ENCODE measurements at places on chromosomes 5 and 9.

GRCh38 chr5:61931236-61931635 is 374.8 kb upstream of the KIF2A start:
- no peak for DNase-seq

GRCh38 chr9:37575921-37576721 is at the start of gene FBXO10:
FBXO10 (minus strand) TSS chr9:37576380; CDS start chr9:37541768, 34,612 bp downstream.
- peak; percentile 73 for DNase-seq

- no peak for DNase-seq
Observed at GRCh38 chr9:80881940-80882339, 807.4 kb downstream of the TLE1 start.

- DNase-seq: no peak
Observed at GRCh38 chr9:91162311-91162710, 199.4 kb downstream of the AUH start.

DNA sequence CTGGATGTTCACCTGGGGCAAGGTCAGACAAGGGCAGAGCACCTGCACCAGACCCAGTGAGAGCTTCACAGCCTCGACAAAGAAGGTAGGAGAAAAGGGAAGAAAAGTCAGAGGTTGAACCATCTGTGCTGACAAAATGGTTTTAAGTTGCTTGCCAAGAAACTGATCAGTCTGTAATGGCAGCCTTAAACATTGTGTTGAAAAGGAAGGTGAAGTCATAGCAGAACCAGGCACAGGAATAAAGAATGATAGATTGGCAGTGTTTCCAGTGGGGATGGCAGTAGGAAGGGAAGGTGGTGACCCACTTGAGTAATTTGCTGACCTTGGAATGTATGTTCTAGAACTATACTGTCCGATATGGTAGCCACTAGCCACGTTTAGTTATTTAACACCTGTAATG is 34.2 kb downstream of the HTR4 start:
- DNase-seq: no peak

Measured in OCI-LY7 (cell line).